Anterior cingulate cortex (tissue), 58 donors: ENCODE measurements at places on chromosomes 3 and 15.

- DNase-seq: no peak
These were observed 921 bp downstream of the MGLL start for GRCh38 chr3:127821394-127821793.

GRCh38 chr3:111252779-111253178 is 181.2 kb downstream of the NECTIN3 start:
- DNase-seq: peak; percentile 10

DNA sequence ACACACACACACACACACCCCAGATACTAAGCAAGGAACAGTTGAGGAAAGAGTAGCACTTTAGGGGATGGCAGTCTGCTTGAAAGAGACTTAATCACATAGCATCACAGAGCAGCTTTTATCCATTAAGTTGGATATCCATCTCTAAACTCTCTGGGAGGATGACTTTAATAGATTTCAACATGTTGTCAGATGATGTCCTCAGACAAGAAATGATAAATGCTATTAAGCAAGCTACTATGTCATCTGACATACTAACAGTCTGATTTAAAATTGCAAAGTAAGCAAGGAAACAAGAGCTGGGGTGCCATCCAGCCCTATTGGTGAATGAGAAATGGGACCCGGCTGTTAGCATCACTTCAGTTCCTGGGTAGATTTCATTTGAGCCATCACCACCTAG is 136.9 kb downstream of the PLCL2 start:
- DNase-seq: no peak

- no peak for DNase-seq
These were observed 86.0 kb upstream of the ALDH1L1 start for GRCh38 chr3:126266291-126266840.

DNA sequence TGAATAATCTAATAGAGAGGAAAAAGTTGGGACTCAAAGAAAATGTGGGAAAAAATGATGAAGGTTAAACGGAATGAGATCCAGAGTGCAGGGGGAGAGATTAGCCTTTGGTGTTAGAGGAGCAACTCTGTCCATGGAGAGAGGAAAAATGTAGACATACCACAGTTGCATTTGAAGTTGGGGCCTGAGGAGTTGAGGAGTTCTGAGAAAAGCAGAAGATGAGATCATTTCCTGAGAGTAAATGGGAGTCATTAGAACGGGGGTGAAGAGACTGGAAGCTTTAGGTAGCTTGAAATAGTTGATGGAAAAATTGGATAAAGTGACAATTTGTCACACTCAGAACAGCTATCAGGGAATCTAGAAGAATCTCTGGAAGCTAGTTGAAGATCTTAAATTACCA is 7.3 kb downstream of the CCR5AS start:
- no peak for DNase-seq

DNA sequence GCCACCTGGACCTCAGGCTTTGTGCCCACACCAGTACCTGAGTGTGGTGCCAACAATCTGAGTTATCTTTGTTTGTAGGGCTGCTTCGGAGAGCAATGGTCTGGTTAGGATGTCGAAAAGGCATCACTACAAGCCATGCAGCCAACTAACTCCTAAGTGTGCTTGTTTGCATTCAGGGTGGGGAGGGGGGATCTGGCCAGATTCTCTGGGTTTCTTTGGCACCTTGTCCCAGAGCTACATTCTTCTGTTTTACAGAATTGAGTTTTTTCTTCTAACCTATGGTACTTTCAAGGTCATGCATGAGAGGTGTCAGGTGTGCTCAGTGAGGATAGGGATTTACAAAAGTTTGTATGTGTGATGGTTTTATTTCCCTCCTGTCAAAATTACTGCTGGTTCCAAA is 391.4 kb upstream of the RARB start:
- DNase-seq: no peak

DNA sequence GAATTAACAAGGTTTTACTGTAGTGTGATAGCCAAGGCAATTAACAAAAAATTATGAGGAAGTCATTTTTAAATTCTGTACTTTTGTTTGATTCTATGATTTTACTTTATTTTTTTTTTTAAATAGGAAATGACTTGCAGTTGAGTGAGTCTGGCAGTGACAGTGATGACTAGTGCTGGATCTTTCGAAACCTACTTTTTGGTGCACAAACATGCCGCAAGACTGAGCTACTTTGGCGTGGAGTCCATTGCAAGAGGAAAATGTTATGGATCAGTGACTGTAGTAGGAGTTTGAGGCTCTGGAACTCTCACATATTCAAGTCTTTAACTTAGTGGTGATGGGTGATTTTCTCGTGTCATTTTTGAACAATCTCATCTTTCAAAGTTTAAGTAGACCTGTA is 11.6 kb downstream of the EAF1 start:
- DNase-seq: no peak

GRCh38 chr3:9416139-9416780 is 18.8 kb downstream of the SETD5 start:
- no peak for DNase-seq

- no peak for DNase-seq
These were observed 76.3 kb upstream of the EPHB3 start for GRCh38 chr3:184485241-184485640.

DNA sequence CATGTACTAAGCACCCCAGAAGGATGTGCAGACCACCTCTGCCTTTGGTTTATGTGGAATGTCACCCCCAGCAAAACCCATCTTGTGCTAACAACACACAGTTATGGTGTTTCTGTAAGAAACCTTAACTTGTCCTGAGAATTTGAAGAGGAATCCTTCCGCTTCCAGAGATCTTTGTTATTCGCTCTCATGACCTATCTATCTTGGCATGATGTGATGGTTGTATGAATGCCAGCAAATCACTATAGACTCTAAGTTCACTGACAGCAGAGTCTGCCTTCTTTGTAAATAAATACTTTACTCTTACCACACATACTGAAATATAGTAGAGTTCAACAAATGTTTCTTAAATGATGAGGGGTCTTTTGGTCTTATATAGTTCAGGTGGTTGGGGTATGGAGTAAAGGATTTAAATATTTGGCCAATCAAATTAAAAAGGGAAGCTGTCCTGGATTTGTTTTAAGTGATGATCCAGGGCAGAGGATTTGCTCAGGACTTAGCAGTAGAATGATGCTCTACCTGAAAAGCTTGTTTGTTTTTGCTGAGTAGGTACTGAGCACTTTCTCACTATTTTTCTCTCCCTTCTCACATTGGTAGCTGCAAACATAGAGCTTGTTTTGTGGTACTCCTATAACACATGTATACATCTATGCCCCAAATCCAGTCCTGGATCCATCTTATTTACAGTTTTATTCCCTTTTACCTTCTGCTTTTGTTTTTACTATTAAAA is 27.9 kb upstream of the RTP1 start:
- no peak for DNase-seq

GRCh38 chr3:55559500-55560423 is 72.7 kb upstream of the WNT5A start:
- DNase-seq: no peak

GRCh38 chr3:120451272-120451761 is 525 bp upstream of the FSTL1 start:
- no peak for DNase-seq

- DNase-seq: no peak
These were observed 285.7 kb upstream of the MME start for GRCh38 chr3:154794391-154794790.

DNA sequence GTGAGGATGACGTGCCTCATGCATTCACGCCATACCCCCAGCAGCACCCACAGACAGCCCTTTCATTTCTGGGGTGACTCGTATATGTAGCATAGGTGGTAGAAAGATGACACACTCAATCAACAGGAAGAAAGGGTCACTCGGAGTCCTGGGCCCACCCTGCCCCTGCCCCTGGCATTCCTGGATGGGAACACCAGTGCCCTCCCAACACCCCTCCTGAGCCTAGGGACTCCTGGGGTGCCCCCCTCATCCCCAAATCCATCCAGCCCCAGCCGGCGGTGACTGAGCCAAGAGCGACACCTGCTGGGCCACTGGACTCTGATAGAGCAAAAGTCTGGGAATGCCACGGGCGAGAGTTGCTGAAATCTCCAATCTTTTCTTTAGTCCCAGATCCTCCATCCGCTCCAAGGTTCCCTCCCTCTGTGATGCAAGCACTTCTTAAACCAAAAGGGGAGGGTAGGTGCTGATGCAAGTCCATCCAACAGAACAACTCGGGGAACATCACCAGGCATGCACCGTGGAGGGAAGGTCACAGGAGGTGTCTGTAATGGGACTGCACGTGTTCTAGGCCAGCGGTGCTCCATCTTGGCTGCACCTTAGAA is 31.1 kb downstream of the ACAN start:
- DNase-seq: peak; percentile 21

- peak; percentile 79 for DNase-seq
These were observed 8.1 kb upstream of the ADAMTS17 start for GRCh38 chr15:100349696-100350433.

GRCh38 chr3:94561094-94561493 is 498.2 kb downstream of the NSUN3 start:
- DNase-seq: no peak

DNA sequence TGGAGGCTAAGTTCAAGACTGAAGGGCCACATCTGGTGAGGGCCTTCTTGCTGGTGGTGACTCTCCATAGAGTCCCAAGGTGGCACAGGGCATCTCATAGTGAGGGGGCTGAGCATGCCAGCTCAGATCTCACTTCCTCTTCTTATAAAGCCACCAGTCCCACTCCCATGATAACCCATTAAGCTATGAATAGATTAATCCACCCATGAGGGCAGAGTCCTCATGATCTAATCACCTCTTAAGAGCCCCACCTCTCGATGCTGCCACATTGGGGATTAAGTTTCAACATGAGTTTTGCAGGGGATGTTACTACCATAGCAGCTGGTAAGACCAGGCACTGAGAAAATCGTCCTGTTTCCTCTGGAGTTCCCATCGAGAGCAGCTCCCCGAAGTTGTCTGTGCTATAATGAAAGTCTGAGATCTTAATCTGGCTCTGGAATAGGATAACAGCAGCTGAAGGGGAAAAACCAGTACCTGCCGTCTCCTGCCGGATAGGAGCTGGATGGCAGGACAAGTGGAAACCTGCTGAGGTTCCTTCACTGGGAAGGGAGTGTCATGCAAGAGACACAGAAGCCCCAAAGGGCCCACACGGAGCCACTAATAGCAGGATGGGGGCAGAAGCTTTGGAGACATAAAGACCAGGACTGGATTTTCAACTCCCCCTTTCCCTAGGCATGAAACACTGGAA is 79.5 kb upstream of the EPHB3 start:
- no peak for DNase-seq

- DNase-seq: no peak
These were observed 78.7 kb downstream of the ITPR1 start for GRCh38 chr3:4571690-4572334.
